Esophagus muscularis mucosa (tissue), 4 donors: ENCODE measurements at places on chromosomes 3 and 15. TPM values are rescaled to one million over a fixed set of nuclear protein-coding genes. Genes with fewer than 3 reads are reported as not detected.
A peak's percentile ranks its signal among the peaks of the same experiment; 100 is the strongest.

SPINK8 gene
- not detected for total RNA-seq

DPP8 gene
- total RNA-seq: 48.6 TPM

DNA sequence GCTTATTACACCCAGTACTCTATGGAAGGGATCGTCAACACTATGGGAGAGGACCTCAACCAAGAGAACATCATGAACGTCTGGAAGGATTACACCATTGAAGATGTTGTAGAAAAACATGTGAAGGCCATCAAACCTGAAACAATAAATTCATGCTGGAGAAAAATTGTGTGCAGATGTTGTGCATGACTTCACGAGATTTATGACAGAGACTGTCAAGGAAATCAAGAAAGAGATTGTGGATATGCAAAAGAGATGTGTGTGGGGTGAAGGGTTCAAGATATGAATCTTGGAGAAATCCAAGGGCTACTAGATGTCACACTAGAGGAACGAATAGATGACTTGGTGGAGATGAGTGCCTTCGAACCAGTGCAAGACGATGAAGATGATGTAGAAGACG is 3.5 kb upstream of the PARP16 start:
- H3K4me3 ChIP-seq: no peak overlapping the region
- no peaks in the 10 kb centered on the region for H3K36me3 ChIP-seq
- H3K4me1 ChIP-seq: peaks cover 15% of the 10 kb centered on the region
- H3K27me3 ChIP-seq: no peaks in the 10 kb centered on the region
- no peak overlapping the region for H3K27ac ChIP-seq

GRCh38 chr3:156620260-156620659 is 54.1 kb upstream of the TIPARP start:
- no peaks in the 10 kb centered on the region for H3K27me3 ChIP-seq
- DNase-seq: no peak
- H3K36me3 ChIP-seq: no peaks in the 10 kb centered on the region
- no peak overlapping the region for H3K27ac ChIP-seq

DNA sequence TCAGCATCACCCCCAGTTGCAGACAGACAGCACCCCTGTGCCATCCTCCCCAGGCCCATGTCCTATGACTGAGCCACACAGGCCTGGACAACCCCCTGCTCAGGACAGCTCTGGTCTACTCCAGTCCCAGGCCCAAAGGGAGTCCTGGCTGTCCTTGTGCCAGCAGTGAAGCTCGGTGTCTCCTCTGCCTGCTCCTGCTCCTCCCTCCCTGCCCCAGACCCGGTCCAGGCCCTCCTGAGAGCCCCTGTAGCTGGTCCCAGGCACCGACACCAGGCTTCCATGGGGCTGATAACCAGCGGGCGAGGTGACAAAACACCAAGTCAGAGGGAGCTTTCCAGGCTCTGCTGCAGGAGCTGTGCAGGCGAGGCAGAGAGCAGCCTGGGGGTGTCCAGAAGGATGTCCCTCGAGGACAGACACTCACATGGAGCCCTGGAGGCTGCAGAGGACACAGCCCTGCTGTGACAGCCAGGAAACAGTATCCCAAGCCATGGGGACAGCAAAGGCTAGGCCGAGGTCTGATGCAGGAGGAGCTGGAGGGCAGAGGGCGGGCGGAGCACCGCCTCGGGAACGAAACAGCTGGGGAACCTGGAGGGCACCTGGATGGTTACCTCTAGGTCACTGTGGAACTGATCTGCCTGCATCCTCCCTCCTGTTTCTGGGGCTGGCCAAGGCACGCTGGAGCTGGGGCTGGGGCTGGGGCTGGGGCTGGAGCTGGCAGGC is 103.8 kb upstream of the PRR20G start:
- no peaks in the 10 kb centered on the region for H3K36me3 ChIP-seq
- no peak overlapping the region for H3K4me3 ChIP-seq
- DNase-seq: no peak

DNA sequence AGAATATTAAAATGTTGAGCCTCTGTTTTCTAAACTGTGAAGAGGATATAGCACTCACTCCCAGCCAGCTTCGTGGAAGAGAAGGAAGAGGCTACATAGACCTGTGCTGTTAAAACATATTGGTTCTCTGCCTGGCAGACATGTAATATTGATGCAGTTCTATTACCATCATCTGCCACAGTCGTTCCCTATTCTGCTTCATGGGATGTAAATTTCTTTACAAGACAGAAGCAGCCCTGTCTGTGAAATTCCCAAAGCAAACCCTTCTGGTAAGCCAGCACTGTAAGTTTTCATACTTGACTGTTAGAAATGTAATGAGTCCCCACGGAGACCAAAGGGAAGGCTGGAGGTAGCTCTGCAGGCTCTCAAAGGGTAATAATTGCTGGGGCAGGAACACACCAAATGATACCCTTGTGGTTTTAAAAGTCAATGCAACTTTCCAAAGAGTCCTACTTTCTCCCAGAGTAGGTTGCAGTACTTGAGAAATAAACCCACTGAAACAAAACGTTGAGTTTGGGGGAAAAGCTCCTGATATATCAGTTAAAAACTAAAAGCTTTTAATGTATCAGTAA is 129.9 kb upstream of the HES1 start:
- H3K4me1 ChIP-seq: peaks cover 38% of the 10 kb centered on the region
- DNase-seq: no peak
- no peak overlapping the region for H3K4me3 ChIP-seq

GRCh38 chr3:17136136-17136721 is 251.5 kb downstream of the PLCL2 start:
- H3K27ac ChIP-seq: no peak overlapping the region
- no peak for DNase-seq
- no peaks in the 10 kb centered on the region for H3K36me3 ChIP-seq
- no peaks in the 10 kb centered on the region for H3K27me3 ChIP-seq
- H3K4me3 ChIP-seq: no peak overlapping the region

DNA sequence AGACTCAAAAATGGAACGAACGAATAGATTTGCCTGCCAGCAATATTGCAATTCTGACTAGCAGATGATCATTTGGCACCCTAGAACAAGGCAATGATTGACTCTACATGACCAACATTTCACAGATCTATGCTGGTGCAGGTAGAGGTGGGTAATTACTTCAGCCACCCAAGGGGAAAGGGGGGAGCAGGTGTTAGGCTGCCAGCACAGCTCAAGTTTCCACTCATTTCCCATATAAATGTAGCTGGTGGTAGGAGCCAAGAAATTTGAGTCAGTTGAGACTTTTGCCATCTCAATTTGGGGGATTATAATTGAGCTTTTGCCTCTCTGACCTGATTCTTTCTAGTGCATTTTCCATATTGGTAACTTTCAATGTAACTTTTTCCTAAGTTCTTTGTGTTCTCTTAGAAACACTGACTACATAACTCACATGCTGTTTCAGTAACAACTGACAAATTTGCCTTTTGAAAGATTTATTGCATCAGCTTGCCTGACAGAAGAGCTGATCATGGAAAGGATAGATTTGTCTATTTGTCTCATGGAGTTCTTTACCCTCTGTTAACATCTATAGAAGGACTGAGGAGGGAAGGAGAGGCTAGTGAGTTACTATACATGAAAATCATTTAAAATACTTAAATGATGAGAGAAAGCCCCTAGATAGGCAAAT is 902.5 kb downstream of the ZPLD1 start:
- DNase-seq: no peak
- no peak overlapping the region for H3K4me3 ChIP-seq
- H3K27me3 ChIP-seq: no peaks in the 10 kb centered on the region
- no peak overlapping the region for H3K27ac ChIP-seq
- H3K36me3 ChIP-seq: no peaks in the 10 kb centered on the region

DNA sequence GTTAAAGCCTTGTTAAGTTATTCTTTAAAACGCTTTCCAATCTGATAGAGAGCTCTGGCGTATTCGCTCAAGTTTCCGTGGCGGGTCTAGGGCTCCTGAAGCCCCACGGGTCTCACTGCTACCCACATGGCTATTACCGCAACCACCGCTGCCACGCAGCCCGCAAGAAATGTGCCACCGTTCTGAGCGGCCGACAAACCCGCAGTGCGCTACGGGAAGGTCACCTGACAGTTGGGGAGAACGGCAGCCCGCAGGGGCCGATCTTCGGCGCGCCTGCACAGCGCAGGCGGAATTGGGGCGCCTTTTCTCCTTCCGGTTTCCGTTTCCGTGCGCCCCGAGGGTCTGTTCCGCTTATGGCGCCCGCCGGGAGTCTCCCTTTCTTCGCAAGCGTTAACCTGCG is 76.6 kb upstream of the SNRPN start:
- H3K4me3 ChIP-seq: peak overlapping the region; percentile 45
- H3K36me3 ChIP-seq: no peaks in the 10 kb centered on the region
- no peak for DNase-seq
- H3K27me3 ChIP-seq: no peaks in the 10 kb centered on the region

DNA sequence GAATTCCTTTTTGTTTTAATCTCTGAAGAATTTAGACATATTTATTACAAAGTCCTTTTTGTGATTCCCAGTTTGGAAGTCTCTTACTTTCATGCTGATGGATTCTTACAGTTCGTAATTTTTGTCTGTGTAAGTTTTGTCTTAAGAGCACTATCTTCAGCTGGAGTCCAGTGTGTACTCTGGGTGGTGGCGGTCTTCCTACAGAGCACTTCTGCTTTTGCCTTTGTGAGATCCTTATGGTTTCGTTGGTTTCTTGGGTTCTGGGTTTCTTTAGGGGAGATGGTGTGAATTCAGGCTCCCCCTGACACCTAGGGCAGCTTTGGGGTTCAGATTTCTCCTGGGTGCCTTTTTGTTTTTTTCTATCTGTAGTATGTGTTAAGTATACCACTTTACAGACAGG is 45.3 kb downstream of the PLS1 start:
- H3K4me1 ChIP-seq: no peaks in the 10 kb centered on the region
- H3K4me3 ChIP-seq: no peak overlapping the region
- no peak overlapping the region for H3K27ac ChIP-seq
- no peaks in the 10 kb centered on the region for H3K36me3 ChIP-seq

GRCh38 chr15:47552978-47553608 is 164.2 kb upstream of the SEMA6D start:
- no peaks in the 10 kb centered on the region for H3K36me3 ChIP-seq
- H3K4me1 ChIP-seq: no peaks in the 10 kb centered on the region
- H3K27me3 ChIP-seq: no peaks in the 10 kb centered on the region
- no peak overlapping the region for H3K27ac ChIP-seq
- no peak for DNase-seq
